ENCODE measurements at places on chromosomes 4 and X.

DNA sequence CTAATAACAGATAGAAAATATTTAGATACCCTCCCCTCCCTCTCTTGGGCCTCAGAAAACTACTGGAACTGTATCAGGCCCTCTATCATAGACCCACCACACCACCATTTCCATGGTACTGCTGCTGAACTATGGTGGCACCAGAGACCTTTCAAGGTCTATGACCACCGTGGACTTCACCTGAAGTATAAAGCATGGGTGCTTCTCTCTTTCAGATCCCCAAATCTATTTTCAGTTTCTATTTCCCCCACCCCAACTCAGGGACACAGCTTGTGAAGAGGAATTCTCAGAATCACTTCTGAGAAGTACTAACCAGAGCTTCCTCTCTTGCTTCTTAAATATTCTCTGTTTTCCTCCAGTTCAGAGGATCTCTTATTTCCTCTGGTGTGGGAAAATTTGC lies 840.8 kb upstream of the HTR2C start:
- no peak for DNase-seq

- DNase-seq, result no peak
These were observed 147.1 kb downstream of the CAMK2D start for GRCh38 chr4:113614414-113614813.

DNA sequence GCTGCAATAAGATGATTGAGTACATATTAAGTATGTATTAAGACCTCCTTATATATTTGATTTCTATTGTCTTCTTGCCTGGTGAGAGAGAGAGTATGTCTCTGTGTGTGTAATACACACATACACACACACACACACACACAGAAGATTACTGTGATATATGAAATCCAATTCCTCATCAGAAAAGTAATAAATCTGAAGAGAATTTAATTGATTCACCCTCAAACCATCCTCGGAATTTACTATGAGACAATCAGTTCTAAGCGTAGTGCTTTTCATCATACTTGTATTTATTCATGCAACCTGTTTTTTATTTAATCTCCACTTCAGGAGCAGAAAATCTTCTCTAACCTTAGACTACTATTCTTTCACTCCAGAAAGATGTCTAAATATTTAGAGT lies 62.3 kb upstream of the TLL1 start:
- peak; percentile 26 for DNase-seq

DNA sequence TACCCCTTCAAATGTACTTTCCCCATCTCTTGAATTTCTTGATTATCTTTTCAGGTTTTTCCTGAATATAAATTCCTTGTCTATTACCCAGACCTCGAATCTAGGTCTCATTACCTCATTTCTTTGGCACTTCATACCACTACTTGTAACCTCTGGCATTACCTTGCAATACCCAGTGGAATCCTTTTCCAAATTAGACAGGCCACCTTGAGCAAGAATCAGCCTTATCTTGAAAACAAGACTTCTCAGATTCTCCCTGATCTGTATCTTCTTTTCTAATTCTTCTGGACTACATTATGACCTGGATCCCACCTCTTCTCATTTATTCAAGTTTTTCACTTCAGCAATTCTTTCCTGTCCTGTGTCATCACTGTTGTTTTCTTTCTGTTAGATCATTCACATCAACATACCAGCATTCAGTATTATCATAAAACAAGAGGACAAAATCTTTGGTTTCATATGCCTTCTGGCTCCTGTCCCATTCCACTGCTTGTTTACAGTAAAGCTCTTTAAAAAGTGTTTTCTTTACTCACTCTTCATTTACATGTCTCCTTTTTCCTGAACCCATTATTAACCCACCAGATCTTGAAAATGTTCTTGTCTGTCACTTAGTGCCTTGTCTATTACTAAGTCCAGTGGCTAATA lies 275.6 kb upstream of the HS3ST1 start:
- no peak for DNase-seq

GRCh38 chrX:70247252-70247651 lies 12.8 kb downstream of the P2RY4 start:
- peak; percentile 56 for DNase-seq

GRCh38 chrX:74262452-74263209 lies 41.3 kb upstream of the ZCCHC13 start:
- peak; percentile 64 for DNase-seq

DNA sequence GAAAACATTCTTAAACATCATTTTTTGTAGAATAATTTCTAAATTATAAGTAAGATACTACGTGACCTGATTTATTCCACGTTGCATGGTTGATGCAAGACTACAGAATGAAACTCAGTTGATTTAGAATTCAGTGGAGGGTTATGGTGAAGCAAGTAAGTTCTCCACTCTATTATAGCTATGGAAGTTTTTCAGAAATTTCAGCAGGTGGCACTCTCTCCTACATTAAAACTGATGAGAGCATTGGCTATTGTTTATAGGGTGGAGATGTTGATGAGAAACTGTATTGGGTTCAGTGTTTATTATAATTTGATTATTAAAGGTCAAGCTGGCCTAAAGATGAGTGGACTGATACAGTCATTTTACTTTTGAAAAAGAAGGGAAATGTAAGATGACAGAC lies 88.0 kb downstream of the FNIP2 start:
- DNase-seq, result peak; percentile 52

- peak; percentile 83 for DNase-seq
These were observed 94.9 kb upstream of the TBC1D9 start for GRCh38 chr4:140851032-140851636.

DNA sequence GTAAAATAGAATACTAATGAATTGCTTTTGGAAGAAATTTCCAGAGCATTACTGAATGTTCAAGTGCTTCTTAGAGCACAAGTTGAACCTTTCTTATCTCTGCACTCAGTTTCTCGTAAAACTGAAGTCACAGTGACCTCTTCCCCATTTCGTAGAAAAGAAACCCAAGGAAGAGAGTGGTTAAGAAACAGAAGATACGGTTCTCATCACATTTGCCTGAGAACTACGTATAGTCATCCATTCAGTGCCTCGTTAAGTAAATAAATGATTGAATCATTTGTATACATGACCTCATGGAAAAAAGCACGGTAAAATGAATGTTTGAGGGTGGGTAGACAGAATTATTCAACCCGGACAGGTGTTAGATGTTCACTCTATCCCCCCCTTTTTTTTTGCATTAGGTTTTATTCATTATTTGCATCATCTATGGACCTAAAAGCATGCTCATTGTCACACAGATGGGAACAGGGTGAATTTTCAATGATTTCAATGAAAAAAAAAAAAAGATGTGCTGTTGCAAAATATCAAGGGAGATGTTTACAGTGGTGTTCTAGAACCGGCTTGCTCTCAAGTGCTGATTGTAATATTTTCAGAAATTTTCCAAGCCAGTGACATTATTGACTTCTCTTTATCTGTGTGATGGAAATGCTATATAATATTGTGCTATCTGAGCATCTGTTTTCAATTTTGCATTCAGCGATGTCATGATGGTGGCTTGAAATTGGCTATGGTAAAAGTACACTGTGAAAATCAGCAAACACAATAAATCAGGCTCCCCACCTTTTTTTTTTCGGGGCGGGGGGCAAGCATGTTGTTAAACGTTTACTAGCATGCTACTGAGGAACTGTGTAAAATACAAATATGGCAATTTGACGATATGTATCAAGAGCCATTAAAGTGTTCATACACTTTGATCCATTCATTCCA lies 4.3 kb downstream of the RHOH start:
- peak; percentile 37 for DNase-seq

GRCh38 chrX:18617407-18617750 lies 54.5 kb downstream of the RS1 start:
- DNase-seq, result peak; percentile 89

DNA sequence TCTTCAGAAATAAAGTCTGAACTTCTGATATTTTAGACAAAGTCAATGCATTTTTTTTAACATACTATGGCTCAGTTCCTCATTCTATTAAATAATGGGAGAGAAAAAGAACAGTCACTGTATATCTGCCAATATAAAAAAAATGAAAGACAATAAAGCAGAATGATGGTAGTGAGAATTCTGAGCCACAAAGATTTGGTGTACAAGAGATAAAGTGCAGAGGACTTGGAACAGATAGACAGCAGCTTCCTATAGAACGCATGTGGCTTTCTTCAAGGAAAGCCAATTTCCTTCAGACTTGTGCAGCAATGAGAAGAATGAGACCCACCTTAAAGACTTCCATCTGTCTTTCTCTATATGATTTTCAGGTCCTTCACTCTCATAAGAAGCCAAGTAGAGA lies 39.7 kb downstream of the RASGEF1B start:
- no peak for DNase-seq

DNA sequence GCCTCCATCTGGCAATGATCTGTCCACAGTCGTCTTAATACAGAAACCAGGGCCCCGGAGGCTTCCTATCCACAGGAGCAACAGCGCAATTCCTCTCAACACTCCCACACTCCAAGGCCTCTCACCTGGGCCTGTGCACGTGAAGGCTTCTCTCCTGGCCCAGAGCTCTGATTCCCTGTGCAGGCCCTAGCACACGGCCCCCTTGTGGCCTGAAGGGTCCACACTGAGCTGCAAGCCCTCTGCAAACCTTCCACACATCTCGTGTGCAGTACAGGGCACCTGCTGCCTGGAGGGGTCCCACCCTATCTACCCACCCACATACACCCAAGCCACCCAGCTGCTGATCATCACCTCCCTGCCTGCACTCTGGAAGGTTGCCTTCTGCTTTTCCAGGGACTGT lies 150.1 kb upstream of the NUDT10 start:
- DNase-seq, result no peak

- DNase-seq, result no peak
These were observed 544.7 kb downstream of the SPRY1 start for GRCh38 chr4:123941306-123941705.

DNA sequence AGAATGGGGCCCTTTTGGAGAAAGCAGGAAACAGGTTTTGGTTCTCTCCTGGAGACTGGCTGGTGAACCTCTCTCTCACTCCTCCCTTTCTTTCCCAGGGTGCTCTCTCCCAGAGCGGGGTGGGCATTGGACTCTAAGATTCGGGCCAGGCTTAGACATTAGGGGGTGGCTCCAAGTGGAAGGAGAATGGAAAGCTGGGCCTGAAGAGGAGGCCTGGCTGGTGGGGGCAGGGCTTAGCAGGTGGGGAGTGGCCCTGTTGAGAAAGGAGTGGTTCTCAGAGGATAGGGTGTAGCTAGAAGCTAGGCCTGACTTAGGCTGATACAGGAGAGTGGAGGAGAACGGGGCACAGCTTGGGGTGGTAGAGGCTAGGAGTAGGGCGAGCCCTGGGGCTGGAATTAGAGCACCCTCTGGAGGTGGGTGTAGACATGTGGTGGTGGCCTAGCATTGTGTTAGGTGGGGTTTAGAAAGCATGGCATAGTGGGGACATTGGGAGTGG lies 5.7 kb downstream of the PLP2 start:
- no peak for DNase-seq

DNA sequence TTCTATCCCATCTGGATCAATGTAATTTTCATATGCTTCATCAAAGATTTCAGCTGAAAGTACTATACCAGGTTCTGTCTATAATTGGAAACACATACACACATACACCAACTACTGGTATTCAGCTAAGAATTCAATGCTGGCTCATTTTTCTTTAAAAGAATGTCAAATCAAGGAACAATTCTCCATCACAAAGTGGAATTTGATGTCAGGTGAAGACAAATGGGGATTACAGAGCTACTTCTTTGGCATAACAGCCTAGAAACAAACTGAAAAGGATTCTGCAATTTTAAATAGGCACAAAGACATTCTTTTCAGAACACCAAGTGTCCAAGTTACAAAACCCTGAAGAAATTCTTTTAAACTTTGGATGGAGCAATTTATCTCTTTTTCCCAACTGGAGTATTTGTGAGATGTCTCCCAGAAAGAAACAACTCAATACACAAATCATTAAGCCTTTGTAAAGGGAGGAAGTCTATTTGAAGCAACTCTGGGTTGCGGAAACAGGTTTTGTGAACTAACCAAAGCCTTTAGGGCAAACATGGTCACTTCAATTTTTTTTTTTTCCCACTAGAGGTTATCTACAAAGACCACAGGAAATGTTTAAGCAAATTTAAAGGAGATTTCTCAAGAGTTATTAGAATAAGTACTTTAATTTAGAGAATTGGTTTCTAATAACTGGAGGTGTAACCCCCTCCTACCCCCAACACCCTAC lies 1.9 kb upstream of the FAM9C start:
- DNase-seq, result no peak

DNA sequence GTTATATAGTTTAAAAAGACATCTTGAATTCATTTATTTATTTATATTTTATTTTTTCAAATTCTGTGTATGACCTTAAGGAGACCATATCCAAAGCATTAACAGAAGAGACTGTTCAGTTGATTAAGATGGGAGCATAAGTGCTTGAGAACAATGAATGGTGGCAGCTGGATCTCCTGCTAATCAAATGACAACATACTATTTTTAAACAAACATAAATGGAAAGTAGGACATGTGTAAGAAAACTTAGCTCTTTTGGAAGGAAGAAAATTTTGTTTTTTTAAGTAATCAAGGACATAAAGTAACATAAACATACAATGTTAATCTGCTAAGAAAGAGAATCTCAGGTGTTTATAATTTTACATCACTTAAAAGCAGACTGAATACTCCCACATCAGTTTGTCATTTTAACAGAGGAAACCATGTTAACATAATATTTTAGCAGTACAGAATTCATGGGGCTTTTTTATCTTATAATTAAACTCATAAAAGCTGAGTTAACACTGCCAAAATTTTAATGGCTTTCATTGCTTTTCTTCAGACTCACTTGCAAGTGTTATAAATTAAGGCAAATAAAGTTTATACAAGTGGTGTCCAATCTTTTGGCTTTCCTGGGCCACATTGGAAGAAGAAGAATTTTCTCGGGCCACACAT lies 95.1 kb downstream of the MAD2L1 start:
- no peak for DNase-seq

GRCh38 chr4:119050527-119051090 lies 85.0 kb upstream of the MYOZ2 start:
- DNase-seq, result peak; percentile 22

DNA sequence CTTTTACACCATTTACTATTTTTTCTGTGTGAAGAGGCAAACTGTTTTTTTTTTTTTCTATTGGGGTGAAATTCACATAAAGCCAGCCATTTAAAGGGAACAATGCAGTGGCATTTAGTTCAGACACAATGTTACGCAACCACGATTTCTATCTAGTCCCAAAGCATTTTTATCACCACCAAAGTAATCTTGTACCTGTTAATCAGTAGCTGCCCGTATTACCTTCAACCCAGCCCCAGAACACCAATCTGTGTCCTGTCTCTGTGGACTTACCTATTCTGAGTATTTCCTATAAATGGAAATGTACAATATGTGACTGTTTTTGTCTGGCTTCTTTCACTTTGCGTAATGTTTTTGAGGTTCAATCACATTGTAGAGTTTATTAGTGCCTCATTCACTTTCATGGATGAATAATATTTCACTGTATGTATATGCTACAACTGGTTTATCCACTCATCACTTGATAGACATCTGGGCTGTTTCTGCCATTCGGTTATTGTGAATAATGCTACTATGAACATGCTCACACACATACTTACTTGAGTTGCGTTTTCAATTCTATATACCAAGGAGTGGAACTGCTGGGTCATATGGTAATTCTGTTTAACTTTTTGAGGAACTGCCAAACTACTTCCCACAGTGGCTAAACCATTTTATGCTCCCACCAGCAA lies 116.2 kb downstream of the CDS1 start:
- peak; percentile 25 for DNase-seq

- DNase-seq, result peak; percentile 56
These were observed 205.9 kb downstream of the RAPGEF2 start for GRCh38 chr4:159308566-159309340.

All from PC-3 (cell line).